Stimulated activated CD4-positive, alpha-beta T cell treated with anti-CD3 and anti-CD28 coated beads, TNF-alpha, amount 100 ng/mL, for 48 hours (primary cell): ENCODE measurements at places on chromosomes 16 and 17.

DNA sequence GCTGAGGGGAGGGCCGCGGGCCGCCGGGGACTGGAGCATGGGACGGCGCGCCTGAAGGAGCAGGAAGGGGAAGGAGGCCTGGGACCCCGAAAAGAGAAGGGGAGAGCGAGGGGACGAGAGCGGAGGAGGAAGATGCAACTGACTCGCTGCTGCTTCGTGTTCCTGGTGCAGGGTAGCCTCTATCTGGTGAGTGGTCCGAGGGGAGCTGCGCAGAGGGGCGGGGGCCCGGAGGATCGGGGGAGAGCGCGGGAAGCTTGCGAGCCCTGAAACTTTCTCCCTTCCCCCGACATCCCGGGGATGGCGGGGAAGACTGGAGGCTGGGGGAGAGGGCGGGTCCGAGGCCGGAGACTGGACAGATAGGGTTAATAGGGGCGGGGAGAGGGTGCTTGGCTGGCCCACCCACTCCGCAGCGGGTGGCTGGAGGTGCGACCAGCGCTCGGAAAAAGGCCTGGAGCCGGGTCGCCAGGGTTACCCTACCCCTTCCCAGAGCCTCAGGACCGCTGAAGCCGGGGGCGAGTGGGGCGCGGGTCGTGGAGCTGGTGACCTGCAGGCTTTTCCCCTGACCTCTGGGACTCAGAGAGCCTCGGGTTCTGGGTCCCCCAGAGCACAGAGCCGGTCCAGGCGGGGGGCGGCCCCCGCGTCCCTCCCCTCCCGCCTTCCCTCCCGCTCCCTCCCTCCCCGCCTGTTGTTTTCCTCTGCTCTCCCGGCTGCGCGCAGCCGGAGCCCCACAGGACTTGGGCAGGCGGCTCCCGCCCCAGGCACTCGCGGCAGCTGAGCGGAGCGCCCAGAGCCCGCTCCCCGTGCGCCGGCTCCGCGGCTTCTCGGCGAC lies 631 bp downstream of the NXPH3 start:
- DNase-seq: no peak

- no peak for DNase-seq
Observed at GRCh38 chr16:83771306-83771942, 36.4 kb upstream of the HSBP1 start.

DNA sequence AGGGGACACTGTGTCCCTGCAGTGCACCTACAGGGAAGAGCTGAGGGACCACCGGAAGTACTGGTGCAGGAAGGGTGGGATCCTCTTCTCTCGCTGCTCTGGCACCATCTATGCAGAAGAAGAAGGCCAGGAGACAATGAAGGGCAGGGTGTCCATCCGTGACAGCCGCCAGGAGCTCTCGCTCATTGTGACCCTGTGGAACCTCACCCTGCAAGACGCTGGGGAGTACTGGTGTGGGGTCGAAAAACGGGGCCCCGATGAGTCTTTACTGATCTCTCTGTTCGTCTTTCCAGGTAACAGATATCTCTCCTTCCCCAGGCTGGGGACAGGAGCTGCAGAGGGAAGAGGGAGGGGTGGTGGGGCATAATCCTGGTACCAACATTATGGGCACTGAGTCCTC lies 1.6 kb downstream of the CD300LG start:
- DNase-seq: no peak

- no peak for DNase-seq
Observed at GRCh38 chr16:929227-930073, 41.3 kb downstream of the LMF1 start.

GRCh38 chr16:84717484-84717883 lies 17.7 kb downstream of the USP10 start:
- no peak for DNase-seq

GRCh38 chr16:31333686-31334649 lies 21.0 kb upstream of the ITGAX start:
- DNase-seq: no peak

- DNase-seq: no peak
Observed at GRCh38 chr17:17535957-17536356, 39.8 kb upstream of the RASD1 start.

DNA sequence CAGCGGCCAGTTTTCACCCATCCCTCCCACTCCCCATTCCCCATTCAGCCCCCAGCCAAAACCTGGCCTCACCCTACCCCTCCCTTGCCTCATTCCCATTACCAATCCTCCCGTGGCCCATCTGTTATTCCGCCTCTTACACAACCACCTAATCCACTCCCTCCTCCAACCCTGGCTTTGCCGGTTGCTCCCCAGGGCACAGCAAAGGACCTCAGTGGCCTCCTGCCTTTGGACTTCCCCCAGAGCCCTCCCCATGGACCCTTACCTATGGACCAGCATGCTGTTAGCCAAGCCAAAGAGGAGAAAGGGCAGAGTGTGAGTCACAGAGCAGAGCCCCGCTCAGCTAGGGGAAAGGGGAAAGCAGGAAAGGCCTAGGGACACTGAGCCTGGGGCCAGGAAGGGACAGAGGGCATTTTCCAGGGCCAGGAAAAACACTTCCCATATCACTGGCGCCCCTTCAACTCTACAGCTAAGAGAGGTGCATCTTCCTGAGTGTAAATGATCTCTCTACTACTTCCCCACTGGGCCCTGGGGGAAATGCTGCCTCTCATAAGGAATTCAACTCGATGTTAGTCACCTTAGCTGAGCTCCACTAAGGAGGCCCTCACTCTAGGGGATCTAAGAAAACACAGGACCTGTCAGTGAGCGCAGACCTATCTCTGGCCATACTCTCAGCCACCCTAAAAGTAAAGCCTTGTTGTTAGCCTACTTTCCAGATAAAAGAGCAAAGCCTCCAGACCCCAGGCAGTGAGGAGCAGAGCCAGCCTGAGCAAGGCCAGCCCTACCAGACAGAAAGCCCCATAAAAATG lies 10.6 kb downstream of the PEMT start:
- DNase-seq: no peak

GRCh38 chr17:8123695-8124349 lies at the start of gene HES7:
TSS of gene HES7 (minus strand) at chr17:8124106. CDS start at chr17:8124084, 22 bp downstream.
- DNase-seq: no peak

GRCh38 chr17:39867880-39868553 lies at the start of gene ZPBP2:
TSS of gene ZPBP2 (plus strand) at chr17:39868202. CDS start at chr17:39868355, 153 bp downstream.
- DNase-seq: peak; percentile 45

- DNase-seq: no peak
Observed at GRCh38 chr16:62814891-62815290, 778.7 kb upstream of the CDH8 start.

- no peak for DNase-seq
Observed at GRCh38 chr17:43772877-43773648, 5.7 kb downstream of the DUSP3 start.

DNA sequence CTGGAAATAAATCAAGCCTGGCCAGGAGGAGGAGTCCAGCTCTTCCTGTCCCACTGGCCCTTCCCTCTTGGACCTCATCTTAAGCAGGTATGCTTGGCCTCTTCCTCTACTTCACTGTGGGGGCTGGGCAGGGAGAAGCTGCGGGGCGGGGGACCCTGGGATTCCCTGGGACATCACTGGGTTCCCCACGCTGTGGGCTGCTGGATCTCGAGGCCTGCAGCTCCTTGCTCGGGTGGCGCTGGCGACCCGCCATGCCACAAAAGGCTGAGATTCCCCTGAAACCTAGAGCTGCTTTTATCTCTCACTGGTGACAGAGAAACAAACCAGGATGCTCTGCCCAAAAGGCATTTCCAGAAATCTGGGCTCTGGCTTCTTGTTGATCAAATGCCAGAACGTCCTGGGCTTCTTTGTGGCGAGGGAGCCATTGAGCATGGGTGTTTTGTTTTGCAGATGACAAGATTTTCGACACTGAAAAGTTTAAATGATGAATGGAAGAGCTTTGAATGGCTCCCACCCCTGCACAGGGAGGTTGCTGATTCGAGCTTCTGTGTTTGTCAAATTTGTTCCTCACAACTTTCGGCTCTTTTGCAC lies 8.6 kb upstream of the PGS1 start:
- DNase-seq: no peak

GRCh38 chr17:8673612-8674011 lies 43.1 kb upstream of the MYH10 start:
- no peak for DNase-seq

- no peak for DNase-seq
Observed at GRCh38 chr17:64074704-64075426, 54.4 kb upstream of the ICAM2 start.

- DNase-seq: peak; percentile 65
Observed at GRCh38 chr17:4658478-4659305, 17.2 kb upstream of the ALOX15 start.

- DNase-seq: no peak
Observed at GRCh38 chr16:72372087-72373045, 200.4 kb upstream of the PMFBP1 start.

DNA sequence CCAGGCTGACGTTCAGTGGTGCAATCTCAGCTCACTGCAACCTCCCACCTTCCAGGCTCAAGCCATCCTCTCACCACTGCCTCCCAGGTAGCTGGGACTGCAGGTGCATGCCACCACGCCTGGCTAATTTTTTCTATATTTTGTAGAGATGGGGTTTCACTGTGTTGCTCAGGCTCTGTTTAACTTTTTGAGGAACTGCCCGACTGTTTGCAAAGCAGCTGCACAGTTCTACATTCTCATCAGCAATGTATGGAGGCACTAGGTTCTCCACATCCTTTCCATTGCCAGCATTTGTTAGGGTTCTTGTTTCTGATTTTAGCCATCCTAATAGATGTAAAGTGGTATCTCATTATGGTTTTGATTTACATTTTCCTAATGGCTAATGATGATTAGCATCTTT lies 9.4 kb downstream of the TNRC6A start:
- DNase-seq: no peak

GRCh38 chr16:63188086-63188771 lies 1152.0 kb upstream of the CDH8 start:
- DNase-seq: no peak

DNA sequence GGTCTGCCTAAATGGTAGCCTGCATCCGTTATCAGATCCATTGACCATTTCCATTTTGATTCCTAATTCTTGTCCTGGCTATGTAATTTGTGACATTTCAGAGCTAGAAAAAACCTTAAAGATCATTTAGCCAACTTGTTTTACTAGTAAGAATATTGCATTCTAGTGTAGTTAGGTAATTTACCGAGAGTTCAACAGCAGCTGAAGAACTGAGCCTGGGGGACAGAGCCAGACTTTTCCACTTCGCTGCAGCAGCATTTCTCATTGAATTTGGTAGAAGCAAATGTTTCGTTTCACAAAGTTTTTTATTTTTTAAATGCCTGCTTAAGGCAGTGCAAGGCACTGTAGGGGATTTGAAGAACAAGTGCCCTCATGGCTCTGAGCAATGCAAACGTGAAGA lies 59.2 kb upstream of the MARCHF10 start:
- no peak for DNase-seq

DNA sequence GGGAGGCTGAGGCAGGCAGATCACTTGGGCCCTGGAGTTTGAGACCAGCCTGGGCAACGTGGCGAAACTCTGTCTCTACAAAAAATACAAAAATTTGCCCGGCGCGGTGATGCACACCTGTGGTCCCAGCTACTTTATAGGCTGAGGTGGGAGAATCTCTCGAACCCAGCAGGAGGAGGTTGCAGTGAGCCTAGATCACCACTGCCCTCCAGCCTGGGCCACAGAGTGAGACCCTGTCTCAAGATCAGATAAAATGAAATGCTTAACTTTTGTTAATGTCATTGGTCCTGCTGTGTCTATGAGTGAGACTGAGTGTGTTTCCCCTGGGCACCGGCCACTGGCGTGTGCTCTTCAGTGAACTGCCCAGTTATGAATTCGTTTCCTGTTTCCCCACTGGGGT lies 10.5 kb downstream of the FAM234A start:
- DNase-seq: no peak

GRCh38 chr17:17809531-17810083 lies 27.2 kb downstream of the SREBF1 start:
- no peak for DNase-seq

GRCh38 chr17:43994272-43995149 lies 9.9 kb upstream of the NAGS start:
- peak; percentile 49 for DNase-seq

DNA sequence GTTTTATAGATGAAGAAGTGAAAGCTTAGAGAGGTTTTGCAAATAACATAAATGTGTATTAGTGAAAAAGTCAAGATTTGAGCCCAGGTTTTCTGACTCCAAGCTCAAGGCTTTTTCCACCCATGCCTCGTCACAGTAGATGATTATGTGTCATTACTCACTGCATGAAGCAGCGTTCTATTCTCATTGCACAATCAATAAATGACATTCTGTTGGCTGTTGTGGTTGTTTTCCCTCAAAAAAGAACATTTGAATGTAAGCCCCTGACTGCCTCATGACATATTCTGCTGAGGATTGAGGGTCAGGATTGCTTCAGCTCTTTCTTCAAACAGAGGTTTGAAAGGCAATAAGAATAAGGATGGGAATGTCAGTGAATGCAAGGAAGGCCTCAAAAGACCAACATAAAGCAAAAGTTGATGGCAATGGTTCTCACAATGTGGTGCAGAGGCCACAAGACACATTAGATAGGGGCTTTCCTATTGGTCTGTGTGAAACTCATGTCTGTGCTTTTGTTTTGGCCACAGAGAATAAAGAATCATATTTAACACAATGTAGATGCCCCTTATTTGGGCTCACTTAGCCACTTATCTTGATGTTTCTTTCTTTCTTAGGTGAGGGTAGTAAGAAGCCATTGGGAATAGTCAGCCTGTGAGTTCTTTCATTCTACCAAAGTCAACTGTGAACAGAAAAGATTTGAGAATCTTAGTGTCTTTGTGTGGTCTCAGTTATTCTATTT lies 5.4 kb upstream of the MMD start:
- DNase-seq: no peak

DNA sequence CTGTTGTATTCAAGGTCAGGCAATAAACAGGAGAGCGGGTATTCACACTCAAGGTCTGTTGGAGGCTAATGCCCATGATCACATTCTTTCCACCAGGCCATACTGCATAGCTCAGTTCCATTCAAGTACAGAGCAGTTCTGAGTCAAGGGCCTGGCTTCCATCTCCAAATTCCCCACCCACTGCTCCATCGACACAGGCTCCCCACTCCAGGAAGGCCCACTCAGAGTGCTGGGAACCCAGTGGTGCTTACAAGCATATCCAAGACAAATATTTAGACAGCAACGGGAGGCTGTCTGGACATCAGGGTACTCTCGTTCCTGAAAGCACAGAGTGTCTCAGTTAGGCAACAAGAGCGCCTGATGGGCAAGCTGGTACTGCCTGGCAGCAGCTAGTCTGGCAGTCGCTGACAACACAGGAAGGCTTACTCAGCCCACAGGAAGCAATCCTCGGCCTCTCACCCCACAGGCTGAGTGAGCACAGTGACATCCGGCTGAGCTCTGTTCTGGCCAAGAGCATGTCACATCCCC lies 40.9 kb downstream of the RFFL start:
- DNase-seq: peak; percentile 64
